ENCODE measurements at places on chromosomes 3 and 15. TPM values are rescaled to one million over a fixed set of nuclear protein-coding genes. Genes with fewer than 3 reads are reported as not detected.

Gene MKRN2
- 23.5 TPM for total RNA-seq

Gene UPK1B
- total RNA-seq, result 12.9 TPM

Gene VGLL3
- total RNA-seq, result 8.1 TPM

Gene TRH
- total RNA-seq, result not detected

Gene LMAN1L
- not detected for total RNA-seq

Gene ECE2
- total RNA-seq, result not detected

Gene USP13
- total RNA-seq, result 9.8 TPM

Gene NAA80
- 6.2 TPM for total RNA-seq

Gene BBX
- 16.2 TPM for total RNA-seq

All from A549 treated with GW870086 at 1 μM for 4 hours (cell line).